ENCODE measurements at places on chromosomes 3 and 15.

- DNase-seq, result peak; percentile 78
Measured at GRCh38 chr15:53072077-53072476, 281.9 kb upstream of the ONECUT1 start.

- DNase-seq, result no peak
Measured at GRCh38 chr3:124648551-124648950, 81.7 kb upstream of the UMPS start.

GRCh38 chr3:112582244-112582874 is 20.5 kb downstream of the SLC35A5 start:
- DNase-seq, result peak; percentile 71

DNA sequence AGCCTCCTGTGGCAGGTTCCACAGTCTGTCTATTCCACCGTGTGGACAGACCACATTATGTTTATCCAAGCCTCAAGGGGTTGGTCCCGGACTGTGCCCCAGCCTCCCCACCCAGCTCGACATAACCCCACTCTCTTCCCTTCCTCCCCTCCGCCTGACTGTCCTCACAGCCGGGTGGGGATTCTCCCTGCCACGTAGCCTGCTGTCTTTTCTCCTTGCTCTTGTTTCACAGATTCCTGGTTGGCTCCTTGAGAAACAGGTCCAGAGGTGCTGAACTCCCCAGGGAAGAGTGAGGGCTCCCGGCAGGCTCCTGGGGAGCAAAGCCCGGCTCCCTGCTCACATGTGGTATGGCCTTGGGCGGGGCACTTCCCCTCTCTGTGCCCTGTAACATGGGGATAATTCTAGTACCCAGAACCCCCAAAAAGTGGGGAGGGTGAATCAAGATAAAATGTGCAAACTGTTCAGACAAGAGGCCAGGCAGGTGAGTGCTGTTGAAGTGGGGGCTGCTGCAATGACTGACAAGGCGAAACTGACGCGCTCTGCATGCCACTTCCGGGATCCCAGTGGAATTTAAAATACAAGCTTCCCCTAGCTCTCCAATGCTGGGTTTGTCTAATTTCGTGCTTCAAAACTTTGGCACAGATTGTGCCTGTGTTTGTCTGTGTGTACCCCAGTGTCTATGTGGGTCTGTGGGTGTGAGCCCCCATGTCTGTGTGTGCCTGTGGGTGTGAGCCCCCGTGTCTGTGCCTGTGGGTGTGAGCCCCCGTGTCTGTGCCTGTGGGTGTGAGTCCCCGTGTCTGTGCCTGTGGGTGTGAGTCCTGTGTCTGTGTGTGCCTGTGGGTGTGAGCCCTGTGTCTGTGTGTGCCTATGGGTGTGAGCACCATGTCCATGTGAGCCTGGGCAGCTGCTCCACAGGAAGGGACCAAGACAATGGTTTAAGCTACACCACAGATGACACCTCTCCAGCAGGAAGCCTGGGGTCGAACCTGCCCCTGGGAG is 160.6 kb upstream of the IQSEC1 start:
- no peak for DNase-seq

GRCh38 chr3:24100696-24101402 is 155.8 kb downstream of the NR1D2 start:
- DNase-seq, result no peak
